ENCODE measurements at places on chromosomes 7 and 10.
A peak's percentile ranks its signal among the peaks of the same experiment; 100 is the strongest.

- no peak for DNase-seq
Observed at GRCh38 chr10:24193330-24193729, 15.6 kb upstream of the KIAA1217 start.

- no peak for DNase-seq
Observed at GRCh38 chr10:86261941-86262687, 104.5 kb downstream of the GRID1 start.

DNA sequence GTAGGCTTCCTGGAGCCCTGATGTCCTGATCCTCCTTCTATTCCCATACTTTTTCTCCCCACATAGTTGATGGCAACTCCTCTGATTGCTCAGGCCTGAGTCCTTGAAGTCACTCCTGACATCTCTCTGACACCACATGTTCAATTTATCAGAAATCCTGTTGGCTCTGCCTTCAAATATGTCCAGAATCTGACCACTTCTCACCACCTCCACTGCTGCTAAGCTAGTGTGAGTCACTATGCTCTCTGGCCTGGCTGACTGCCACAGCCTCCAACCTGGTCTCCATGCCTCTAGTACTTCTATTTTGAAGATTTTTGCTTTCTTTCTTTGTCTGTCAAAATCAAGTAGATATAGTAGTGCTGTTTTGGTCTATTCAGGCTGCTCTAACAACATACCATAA, 53.0 kb downstream of the TMEM229A start:
- DNase-seq: no peak

DNA sequence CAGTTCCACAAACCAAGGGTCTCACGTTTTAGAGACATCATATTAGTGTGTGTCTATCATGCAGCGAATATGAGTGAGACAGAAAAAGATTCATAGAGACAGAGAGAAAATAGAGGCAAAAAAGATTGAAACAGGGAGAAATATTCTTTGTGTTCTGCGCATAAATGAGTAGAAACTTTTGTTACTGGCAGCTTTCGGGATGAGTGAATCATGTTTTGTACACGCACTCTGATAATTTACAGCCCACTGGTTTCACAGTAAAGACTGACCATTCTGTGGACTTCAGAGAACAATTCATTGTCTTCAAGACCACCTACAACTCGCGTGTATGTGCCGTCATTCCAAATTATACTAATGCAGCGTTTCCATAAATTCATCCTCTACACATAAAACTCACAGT, 60.2 kb downstream of the NRCAM start:
- no peak for DNase-seq

DNA sequence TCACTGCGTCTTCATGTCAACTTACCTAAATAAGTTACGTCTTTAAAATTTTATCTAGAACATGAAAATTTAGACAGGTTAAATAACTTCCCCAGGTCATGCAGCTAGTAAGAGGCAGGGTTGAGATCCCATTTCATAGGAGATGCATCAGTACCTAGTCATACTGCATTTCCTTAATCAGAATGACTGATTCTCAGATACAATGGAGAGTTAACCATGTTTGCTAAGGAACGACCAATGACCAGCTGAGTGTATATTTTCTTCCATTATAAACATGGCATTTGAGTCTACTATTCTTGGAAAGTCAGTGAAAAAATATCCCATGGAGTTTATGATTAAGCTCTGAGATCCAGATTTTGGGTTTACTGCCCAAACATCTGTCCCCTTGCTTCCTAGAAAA, 39.6 kb downstream of the ENTPD1 start:
- DNase-seq: no peak

GRCh38 chr7:129503725-129504124, 1.4 kb downstream of the SMKR1 start:
- DNase-seq: no peak

- peak; percentile 71 for DNase-seq
Observed at GRCh38 chr10:15715619-15716227, 4.0 kb downstream of the ITGA8 start.

DNA sequence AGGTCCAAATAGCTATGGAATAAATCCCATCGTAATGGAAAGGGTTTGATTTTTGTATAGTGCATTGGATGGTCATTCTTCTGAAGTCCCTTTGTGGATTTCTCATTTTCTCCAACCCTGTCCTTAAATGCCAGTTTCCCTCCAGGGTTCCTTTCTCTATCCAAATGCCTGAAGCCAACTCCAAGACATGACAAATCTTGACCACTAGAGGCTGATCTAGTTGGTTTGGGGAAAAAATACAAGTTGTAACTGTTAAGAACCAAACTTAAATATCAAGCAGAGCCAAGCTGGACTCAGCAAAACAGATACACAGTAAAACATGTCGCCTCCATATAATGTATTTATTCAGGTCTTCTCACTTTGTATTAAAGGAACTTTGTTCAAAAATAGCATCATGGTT, 28.7 kb downstream of the FRMD4A start:
- peak; percentile 37 for DNase-seq

- no peak for DNase-seq
Observed at GRCh38 chr7:137717811-137718271, 128.9 kb downstream of the DGKI start.

DNA sequence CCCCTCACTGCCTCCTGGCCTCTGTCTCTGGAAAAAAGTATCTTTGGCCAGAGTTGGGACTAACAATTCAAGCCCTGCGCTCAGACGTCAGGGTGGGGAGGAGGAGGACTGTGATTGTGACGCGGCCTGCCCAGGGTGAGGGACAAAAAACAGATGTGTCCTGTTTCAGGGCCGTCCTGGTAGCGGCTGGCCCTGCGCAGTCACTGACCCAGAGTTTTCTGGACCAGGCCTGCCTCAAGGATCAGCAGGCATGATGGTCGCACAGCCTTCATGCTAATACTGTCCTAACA, 110.1 kb downstream of the CYTH3 start:
- DNase-seq: no peak

DNA sequence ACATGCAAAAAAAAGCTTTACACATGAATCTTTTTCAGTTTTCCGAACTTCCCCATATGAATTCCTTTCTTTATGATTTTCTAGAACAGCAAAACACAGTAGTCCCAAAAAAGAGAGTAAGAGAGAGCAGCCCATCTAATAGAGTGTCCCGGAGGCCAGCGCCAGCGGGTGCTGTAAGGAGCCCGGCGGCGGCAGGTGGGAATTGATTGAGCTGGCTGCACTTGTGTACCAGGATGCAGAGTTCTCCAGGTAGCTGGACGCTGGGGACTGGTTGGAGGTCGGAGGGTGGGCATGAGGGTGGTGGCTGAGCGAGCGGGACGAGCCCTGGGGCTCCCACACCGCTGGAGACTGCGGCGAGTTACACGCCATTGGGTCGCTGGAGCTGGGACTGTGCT, 4.0 kb downstream of the DLX5 start:
- no peak for DNase-seq

GRCh38 chr7:134454277-134454676, 4.6 kb downstream of the AKR1B1 start:
- no peak for DNase-seq

GRCh38 chr10:91681361-91682276, 48.7 kb upstream of the PPP1R3C start:
- DNase-seq: no peak

GRCh38 chr7:79785556-79785955, 332.1 kb upstream of the MAGI2 start:
- DNase-seq: peak; percentile 37

DNA sequence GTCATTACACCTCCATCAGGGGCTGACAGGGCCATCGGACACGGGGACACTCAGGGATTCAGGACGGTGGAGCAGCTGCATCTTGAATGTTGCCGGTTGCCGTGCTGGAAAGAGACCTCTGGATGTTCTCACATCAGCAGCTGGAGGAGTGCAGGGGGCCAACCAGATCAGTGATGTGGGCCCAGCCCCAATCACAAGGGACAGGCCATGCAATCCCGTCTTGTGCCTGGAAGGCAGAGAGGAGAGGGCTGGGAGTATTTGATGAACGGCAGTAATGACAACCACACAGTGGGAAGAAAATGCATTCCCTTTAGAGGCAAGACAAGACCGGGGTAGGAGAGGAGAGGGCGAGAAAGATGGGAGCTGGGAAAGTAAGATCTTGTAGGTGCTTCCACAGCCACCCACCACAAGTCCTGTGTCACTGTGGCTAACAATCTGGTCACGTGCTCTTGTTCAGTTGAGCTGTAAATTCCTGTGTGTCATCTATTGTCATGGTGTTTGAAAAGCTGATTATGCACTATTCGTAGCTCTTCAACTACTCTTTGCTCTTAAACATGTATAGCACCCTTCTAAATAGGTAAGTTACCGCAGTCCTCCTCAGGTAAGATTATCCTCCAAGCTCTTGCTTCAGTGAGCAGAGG, 85.9 kb upstream of the LEP start:
- peak; percentile 22 for DNase-seq

DNA sequence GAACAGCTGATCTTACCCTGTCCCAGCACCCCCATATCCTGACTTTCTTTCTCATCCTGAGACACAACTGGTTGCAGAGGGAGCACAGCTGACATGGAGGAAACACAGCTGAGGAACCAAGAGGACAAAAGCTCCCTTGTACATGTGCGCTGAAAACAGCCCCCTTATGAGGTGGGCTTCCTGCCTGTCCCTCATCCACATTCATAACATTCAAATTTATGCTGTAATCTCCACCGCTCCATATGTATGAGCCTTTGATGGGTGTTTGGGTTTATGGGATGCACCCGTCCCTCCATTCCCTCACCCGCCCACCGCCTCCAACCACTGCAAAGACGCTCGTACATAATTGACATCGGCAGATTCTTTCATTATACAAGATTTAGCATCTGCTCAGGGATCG, 49.6 kb upstream of the BTRC start:
- DNase-seq: no peak

GRCh38 chr7:102063690-102064180, 222.9 kb upstream of the SH2B2 start:
- DNase-seq: peak; percentile 58

- DNase-seq: peak; percentile 96
Observed at GRCh38 chr10:73771722-73772280, 10.0 kb upstream of the CHCHD1 start.

DNA sequence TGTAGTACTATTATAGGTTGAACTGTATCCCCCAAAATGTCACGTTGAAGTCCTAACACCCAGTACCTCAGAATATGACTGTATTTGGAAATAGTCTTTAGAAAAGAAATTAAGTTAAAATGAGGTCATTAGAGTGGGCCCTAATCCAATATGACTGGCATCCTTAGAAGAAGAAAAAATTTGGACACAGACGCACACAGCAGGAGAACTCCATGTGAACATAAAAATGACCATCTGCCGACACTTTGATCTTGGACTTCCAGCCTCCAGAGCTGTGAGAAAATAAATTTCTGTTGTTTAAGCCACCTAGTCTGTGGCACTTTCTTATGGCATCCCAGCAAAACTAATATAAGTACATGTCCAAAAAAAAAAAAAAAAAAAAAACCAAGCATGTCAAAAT, 225.8 kb downstream of the PARD3 start:
- DNase-seq: no peak

DNA sequence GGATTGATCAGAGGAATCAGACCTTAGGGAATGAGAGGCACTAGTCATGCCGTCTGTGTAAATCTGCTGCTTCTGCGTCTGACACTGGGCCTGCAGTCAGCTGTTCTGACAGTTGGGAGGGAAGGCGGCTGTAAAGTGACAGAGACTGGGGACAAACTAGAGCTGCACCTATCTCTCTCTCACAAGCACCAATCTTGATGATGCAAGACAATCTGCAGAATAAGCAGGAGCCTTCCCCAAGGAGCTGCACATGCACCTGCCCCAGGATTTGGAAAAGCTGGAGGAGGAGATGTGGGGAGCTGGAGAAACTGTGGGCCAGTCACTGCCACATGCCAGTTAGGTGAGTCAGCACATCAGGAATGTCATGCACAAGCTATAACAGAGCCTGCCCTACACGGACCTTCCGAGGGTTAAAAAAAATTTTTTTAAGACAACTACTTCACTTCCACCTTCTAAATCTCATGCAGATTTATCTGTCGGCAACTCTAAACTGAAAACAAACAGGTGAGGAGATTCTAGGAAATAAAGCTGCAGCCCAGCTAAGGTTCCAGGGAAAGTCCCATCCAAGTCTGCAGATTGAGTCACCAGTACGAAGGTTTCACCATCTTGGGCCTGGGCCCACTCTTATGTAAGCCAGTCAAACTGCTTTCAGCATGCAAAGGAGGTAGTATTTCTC, 39.2 kb downstream of the ENO4 start:
- DNase-seq: peak; percentile 88

GRCh38 chr7:106346167-106346677, 61.4 kb upstream of the NAMPT start:
- no peak for DNase-seq

- no peak for DNase-seq
Observed at GRCh38 chr7:8146106-8146787, 115.7 kb downstream of the ICA1 start.

DNA sequence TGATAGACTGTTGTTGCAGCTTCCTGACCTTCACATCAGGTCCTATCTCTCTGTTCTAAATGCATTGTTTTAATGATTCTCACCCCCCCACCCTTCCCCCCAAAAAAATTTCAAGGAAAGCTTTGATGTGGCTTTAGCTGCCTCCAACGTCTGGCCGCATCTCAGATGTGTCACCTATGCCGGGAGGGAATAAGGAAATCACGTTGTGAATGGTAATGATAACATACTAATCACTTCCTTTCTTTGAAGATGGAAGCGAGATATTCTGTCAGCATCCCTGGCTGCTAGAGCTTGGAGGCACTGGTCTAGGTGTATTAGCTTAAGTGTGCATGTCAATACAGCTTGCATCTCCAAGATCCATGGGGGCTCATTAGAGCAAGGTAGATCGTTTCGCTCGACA, 89.6 kb downstream of the VTI1A start:
- DNase-seq: no peak

- DNase-seq: no peak
Observed at GRCh38 chr10:516764-517163, 172.7 kb downstream of the DIP2C start.

GRCh38 chr7:27971171-27971812, 209.3 kb downstream of the JAZF1 start:
- no peak for DNase-seq

DNA sequence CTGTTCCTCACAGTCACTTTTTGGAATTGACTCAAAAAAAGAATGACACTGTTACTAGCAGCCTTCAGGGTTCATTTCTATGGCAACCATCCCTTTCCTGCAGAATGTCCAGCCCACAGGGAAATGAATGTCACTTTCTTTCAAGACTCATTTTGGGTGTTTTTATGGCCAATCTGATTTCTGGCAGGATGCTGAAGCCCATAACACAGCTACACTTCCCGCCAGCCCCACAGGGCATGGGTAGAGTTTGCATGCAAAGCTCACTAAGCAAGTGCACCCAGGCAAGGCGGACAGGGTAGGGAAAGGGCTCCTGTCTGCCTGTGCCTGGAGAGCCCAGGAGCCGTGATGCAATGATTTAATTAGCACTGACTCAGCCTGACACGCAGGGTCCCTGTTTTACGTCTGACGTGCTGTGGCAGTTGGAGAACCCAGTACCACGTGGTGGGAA, 26.1 kb upstream of the GPAM start:
- DNase-seq: peak; percentile 50

- no peak for DNase-seq
Observed at GRCh38 chr7:128881458-128882125, 18.9 kb downstream of the ATP6V1F start.
